ENCODE measurements at places on chromosomes 2 and 18.

DNA sequence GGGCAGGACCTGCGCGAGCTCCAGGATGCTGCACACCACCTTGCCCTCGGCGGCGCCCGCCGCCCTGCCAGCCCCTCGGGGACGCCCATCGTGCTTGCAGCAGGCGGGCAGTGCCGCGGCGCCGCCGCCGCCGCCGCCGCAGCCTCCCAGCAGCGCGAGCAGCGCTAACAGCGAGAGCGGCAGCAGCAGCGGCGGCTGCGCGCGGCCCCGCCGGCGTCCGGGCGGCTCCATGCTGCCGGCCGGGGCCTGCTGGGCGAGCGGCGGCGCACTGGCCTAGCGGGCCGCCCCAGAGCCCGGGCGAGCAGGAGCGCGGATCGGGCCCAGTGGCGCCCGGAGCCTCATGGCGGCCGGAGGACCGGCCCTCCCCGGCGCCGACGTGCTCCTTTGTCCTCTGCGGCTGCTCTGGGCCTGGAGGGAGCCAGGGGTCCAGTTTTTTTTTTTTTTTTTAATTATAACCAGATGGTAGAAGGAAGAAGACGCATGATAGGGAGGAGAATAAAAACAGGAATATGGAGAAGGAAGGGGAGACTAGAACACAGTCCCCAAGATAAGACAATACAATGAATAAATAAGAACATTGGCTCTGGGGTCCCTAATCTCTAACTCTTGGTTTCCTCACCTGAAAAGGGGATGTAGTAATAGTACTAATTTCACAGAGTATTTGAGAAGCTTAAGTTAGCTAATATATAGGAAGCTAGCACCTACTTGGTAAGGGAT, 17.1 kb upstream of the ANKRD62 start:
- no peaks in the 10 kb centered on the region for H3K4me1 ChIP-seq
- peaks cover 3% of the 10 kb centered on the region for H3K27me3 ChIP-seq
- no peaks in the 10 kb centered on the region for H3K36me3 ChIP-seq

- no peaks in the 10 kb centered on the region for H3K27me3 ChIP-seq
- H3K36me3 ChIP-seq = peaks cover 41% of the 10 kb centered on the region
- H3K27ac ChIP-seq = peak overlapping the region; percentile 98
- peaks cover 29% of the 10 kb centered on the region for H3K4me1 ChIP-seq
- H3K4me3 ChIP-seq = peak overlapping the region; percentile 96
Observed at GRCh38 chr18:57621246-57621604, 411 bp downstream of the NARS1 start.

DNA sequence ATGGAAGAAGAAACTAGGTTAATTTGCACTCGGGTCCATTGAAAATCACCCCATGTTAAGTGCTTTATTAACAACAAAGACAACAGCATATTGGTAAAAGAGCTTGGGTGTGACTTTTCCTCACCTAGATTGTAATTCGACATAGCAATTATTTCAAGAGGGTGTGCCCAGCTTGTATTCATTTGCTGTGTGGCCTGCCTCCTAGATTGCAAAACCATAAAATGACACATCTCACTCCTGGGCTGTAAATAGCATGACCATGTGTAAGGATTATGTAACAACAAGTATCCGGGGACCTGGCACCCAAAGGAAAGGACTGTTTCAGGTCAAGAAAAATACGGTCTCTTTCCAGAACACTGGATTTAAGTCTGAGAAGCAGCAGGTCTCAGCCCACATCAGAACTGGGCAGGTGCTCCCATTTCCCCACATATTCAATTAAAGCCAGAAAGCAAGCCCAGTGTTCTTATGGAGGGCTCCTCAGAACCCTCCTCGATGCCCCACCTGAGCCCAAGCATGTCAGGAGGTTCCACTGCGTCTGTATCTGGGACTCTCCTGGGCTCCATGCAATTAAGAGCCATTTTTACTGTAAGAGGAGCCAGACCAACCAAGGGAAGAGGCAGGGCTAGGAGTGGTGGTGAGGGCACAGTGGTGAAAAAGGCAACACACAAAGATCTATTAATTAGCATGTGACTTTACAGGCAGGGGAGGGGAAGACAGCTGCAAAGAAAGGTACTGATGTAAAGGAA, 39.2 kb downstream of the MREG start:
- peaks cover 16% of the 10 kb centered on the region for H3K36me3 ChIP-seq
- no peak for DNase-seq
- H3K27ac ChIP-seq = no peak overlapping the region
- peaks cover 4% of the 10 kb centered on the region for H3K4me1 ChIP-seq
- H3K27me3 ChIP-seq = no peaks in the 10 kb centered on the region
- H3K4me3 ChIP-seq = no peak overlapping the region

DNA sequence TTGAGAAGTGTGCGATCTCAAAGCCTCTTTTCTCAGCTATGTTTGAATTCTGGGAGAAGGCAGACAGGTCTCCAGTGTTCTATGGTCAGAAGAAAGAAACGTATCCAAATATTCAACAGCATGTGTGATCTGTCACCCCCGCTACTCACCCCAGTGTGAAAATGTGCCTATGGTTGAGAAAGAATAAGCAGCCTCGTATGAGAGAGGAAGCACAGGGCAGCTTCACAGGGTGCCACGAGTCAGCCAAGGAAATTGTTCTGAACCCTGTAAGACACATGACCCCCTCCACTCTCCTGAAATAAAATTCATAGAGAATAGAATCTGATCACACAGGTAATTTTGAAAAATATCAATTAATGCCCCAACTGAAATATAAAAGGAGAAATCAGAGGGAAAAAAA, 8.0 kb upstream of the SF3B1 start:
- no peak overlapping the region for H3K4me3 ChIP-seq
- no peak overlapping the region for H3K27ac ChIP-seq
- no peaks in the 10 kb centered on the region for H3K27me3 ChIP-seq
- no peak for DNase-seq
- no peaks in the 10 kb centered on the region for H3K36me3 ChIP-seq

DNA sequence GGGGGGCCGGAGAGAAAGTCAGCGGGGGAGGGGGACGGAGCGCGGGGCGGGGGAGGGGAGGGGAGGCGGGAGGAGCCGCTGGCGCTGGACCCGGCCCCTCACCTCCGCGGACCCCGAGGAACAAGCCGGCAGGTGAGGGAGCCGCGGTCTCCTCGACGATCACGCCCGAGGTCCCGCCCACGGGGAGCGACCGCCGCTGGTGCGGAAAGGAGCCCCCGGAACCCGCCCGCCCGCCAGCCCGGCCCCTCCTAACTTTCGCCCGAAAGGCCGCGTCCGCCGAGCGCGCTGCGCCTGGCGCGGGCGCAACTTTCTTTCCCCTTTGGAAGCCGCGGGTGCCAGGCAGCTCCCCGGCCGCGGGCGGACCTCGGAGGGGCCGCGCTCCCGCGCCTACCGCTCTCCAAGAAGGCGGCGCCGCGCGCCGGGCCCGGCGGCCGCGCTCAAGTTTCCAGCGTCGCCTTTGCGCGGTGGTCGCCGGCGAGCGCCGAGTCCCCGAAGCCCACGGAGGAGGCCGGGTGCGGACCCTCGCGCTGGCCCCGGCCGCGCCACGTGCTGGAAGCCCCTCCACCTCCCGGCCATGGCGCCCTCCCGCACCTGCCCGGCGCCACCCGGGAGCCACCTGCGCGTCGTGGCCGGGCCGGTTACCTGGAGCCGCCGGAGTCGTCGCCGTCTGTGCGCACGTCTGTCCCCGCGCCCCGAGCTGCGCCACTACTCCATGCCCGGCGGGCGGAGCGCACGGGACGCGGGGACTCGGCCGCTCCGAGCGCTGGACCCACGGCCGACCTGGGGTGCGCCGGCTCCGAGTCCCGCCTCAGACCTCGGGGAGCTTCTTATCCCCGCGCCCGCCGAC, at the start of gene ALKAL2:
TSS of gene ALKAL2 (minus strand) at position 181 of the 847 bp plus-strand sequence. CDS start 256 bp downstream, outside the sequence.
- no peak within 1 kb of the TSS for H3K27ac ChIP-seq
- H3K27me3 ChIP-seq = peaks cover 22% of the 10 kb centered on the region
- peaks cover 5% of the 10 kb centered on the region for H3K36me3 ChIP-seq
- peak within 1 kb of the TSS; percentile 55 for H3K4me3 ChIP-seq

- H3K36me3 ChIP-seq = peaks cover 8% of the 10 kb centered on the region
- H3K27me3 ChIP-seq = no peaks in the 10 kb centered on the region
- H3K4me3 ChIP-seq = no peak overlapping the region
- peaks cover 13% of the 10 kb centered on the region for H3K4me1 ChIP-seq
Observed at GRCh38 chr2:239341146-239341732, 59.6 kb downstream of the HDAC4 start.

DNA sequence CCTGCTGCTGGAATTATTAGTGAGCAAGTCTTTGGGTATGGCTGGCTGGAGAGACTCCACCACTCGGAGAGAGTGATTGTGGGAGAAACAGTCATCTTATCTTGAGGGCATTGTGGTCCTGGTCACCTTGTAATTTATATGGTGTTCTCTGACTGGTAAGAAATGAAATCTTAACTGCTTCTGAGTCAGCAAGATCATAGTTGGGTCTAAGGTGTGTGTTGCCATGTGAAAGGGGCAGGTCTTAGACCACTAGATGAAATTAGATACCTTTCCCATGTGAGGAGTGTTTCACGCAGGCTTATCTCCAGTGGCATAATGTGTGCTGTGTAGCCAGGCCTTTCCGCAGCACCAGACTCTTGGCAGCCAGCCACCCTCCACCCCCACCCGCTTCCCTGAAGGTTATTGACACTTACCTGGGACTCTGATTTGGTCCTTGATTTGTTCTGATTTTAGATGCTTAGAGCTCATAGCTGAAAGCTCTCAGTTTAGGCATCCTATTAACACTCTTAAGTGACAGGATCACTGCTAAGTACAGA, 7.7 kb downstream of the MAPRE3 start:
- no peak for DNase-seq
- no peak overlapping the region for H3K4me3 ChIP-seq
- peaks cover 32% of the 10 kb centered on the region for H3K27me3 ChIP-seq
- H3K4me1 ChIP-seq = no peaks in the 10 kb centered on the region

- no peak overlapping the region for H3K4me3 ChIP-seq
- H3K27ac ChIP-seq = no peak overlapping the region
- H3K36me3 ChIP-seq = no peaks in the 10 kb centered on the region
Observed at GRCh38 chr2:149670086-149670485, 82.5 kb upstream of the MMADHC start.

GRCh38 chr2:189440644-189440946, 679 bp upstream of the WDR75 start:
- no peak for DNase-seq
- H3K4me1 ChIP-seq = peaks cover 22% of the 10 kb centered on the region
- H3K27ac ChIP-seq = peak overlapping the region; percentile 99
- H3K4me3 ChIP-seq = peak overlapping the region; percentile 98
- H3K27me3 ChIP-seq = no peaks in the 10 kb centered on the region

- H3K36me3 ChIP-seq = no peaks in the 10 kb centered on the region
- DNase-seq = no peak
- H3K27me3 ChIP-seq = peaks cover 2% of the 10 kb centered on the region
- no peak overlapping the region for H3K27ac ChIP-seq
- H3K4me1 ChIP-seq = no peaks in the 10 kb centered on the region
- H3K4me3 ChIP-seq = no peak overlapping the region
Observed at GRCh38 chr2:160916300-160916699, 243.9 kb upstream of the TANK start.

DNA sequence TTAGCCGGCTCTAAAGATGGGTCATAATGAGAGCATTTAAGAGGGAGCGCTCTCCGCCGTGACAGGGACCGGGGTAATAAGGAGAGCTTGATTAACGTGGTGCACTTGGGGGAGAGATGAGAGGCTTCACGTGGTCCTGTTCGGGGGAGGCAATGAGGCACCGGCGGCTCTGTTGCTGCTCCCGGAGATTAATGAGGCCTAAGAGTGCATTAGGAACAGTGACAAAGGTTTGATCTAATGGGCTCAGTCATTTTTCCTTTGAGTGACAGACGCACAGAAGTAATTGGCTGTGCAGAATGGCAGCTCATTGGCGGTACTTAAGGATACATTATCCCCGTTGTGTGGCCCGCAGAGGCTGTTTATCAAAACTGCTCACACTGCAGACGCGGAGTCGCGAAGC, 250.7 kb downstream of the GBX2 start:
- H3K36me3 ChIP-seq = no peaks in the 10 kb centered on the region
- no peak overlapping the region for H3K4me3 ChIP-seq
- no peak overlapping the region for H3K27ac ChIP-seq

- DNase-seq = no peak
- peaks cover 2% of the 10 kb centered on the region for H3K4me1 ChIP-seq
- peaks cover 6% of the 10 kb centered on the region for H3K27me3 ChIP-seq
- H3K27ac ChIP-seq = no peak overlapping the region
- no peaks in the 10 kb centered on the region for H3K36me3 ChIP-seq
Observed at GRCh38 chr2:234846599-234847363, 105.0 kb upstream of the SH3BP4 start.

DNA sequence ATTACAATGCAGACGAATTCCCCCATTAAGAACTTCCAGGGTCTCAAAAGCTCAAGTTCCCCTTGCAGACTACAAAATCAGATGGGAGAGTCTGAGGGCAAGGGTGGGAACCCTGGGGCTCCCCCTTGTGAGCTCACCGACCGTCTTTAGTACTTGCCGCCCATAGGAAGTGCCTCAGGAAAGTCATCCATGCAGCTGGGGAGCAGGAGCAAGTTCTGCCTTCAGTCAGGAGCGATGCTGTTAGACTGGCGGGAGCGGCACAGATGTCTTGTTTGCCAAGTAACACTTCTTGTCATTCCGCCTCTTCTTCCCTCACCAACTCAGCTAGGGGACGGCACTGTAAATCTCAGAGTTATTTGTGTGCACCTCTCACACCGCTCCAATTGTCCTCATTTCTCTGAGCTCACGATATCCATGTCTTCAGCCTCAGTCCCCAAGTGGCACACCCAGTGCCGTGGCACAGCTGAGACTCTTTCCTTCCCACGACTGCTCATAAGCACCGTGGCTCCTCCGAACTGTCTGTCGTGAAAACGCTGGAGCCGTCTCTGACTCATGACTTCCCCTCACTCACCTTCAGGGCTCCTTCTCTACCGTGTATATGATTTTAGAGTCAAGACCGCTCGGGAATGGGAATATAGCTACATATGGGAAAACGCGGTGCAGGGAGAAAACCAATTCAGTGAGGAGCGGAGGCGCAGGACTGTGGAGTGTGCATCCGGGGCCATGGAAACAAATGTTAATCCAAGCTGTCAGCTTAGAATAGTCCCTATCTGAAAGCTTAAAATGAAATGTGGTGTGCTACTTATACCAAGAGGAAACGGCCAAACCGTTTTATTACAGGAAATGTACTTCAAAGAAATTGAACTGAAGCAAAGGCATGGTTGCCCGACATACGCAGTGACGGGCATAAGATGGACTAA, 34.0 kb downstream of the UXS1 start:
- peaks cover 71% of the 10 kb centered on the region for H3K4me1 ChIP-seq
- peak overlapping the region; percentile 88 for H3K4me3 ChIP-seq
- peak; percentile 34 for DNase-seq
- no peaks in the 10 kb centered on the region for H3K27me3 ChIP-seq
- H3K36me3 ChIP-seq = peaks cover 39% of the 10 kb centered on the region

DNA sequence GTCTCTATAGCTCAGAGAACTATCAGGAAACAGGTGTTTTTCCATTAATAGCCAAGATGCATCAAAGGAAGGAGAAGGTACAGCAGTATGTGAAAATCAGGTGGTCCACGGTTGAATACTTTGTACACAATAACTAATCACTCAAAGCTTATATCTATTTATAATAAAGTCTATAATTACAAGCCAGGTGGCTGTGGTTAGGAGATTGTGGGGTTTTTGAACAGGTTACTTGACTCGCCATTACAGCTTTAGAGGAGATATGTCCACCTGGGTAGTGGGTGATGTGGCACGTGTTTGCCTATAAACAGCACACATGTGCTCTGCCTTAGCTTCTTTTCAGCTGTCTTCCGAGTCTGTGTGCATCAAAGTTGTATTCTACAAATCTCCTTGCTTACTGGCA, 892.2 kb upstream of the ZEB2 start:
- H3K27me3 ChIP-seq = peaks cover under 1% of the 10 kb centered on the region
- H3K36me3 ChIP-seq = no peaks in the 10 kb centered on the region

Measured in activated B cell treated with CpG ODN at 0.5 μM for 24 hours (primary cell).